ENCODE measurements at places on chromosomes 3 and 15.

- no peak for DNase-seq
Measured at GRCh38 chr3:37219266-37219665, 44.9 kb upstream of the LRRFIP2 start.

DNA sequence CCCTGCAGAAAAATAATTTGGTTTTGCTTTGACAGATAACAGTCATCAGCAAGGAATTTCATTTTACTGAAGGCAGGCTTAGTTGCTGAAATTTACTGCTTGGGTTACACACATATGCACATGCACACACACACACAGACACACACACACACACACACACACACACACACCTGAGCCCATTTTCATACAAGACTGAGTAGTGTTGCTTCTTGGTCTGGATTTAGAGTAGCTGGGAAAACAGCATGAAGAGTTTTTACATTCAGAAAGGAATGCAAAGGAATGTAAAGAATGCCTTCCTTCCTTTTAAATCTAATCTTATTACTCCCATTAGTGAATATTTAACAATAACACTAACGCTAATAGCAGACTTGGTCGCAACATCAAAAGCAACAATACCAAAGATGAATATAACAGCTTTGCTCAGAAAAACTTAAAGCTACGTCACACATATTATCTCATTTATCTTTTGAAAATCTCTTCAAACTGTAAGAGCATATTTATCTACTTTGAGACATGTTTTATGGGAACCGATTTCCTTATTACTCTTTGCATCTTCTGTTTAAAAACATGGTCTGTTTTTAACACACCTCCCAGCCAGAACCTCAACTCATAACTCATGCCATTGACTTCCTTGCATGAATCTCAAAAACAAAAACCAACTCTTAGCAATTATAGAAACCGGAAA is 32.5 kb downstream of the RFTN1 start:
- no peak for DNase-seq

DNA sequence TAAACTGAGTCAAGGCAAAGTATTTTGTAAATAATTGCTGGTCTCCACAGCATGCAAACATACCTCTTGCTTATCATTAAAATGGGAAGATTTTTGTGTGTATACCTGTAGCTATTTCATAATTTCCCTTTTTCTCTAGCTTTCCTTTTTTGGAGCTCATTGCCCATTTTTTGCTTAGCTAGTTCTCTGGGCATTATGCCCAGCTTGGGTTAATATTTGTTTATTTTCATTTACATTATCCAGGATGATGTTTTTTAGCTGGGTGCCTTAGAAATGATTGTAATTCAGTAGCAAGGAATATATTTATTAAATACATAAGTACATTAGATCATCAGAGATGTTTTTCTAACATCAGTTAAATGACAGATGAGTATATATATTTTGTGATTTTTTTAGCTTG is 1271.7 kb upstream of the GBE1 start:
- DNase-seq: no peak

- no peak for DNase-seq
Measured at GRCh38 chr3:23650371-23651140, 155.2 kb upstream of the UBE2E1 start.

DNA sequence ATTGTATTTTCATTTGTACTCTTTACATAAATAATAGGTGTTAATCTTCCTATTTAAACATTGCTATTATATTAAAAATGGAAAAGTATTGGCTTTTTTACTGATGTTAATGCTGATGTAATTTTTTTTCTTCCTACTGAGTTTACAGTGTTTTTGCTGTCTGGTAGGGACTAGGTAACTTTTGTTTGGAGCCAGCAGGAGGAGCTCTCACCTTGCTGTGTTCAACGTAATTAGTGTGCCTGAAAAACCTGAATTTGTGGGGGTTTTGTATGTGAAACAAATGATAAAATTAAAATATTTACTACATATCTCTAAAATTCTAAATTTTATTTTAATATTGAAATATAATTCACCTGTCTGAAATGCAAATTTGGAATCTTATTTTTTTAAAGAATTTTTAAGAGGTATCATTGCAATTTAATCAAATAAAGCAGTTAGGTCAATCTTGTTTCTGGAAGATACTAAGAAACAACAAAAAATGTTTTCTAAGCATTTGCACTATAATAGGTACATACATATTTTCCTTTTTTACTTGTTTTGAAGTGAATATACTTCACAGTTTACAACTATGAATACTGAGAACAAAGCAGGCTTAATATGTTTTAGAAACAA is 48.8 kb downstream of the EPHA6 start:
- DNase-seq: no peak

DNA sequence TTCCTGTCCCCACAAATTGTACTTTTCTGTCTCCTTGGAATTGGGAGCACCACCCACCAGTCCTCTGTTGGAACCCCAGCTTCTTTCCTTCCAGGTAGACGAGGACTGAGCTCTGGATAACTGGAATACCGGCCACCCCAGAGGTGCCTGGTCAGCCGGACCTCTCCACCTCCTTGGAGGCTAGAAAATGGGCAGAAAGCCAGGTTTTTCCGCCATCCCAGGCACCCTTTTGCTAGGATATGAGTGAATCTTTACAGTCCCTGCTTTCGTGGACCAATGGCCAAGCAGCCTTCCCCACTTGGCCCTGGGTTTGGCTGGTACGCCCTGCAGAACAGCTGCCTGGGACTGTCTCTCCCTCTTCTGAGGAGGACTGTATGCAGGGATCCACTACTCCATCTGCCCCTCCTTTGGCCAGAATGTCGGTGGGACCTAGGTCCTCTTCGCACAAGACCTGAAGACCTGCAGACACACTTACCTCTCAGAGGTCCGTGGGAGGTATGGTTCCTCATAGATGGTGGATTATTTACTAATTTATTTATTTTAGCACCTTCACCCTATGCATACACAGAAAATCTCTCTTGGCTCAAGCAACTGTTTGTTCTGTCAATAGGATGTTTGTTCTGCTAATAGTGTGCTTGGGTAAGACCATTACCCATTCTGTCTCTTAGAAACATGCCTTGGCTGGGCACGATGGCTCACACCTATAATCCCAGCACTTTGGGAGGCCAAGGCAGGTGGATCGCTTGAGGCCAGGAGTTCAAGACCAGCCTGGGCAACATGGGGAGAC is 8.6 kb upstream of the CHAC1 start:
- DNase-seq: no peak

GRCh38 chr3:13333236-13333897 is 86.8 kb downstream of the NUP210 start:
- no peak for DNase-seq

GRCh38 chr15:28897861-28898585 is 12.2 kb downstream of the APBA2 start:
- no peak for DNase-seq

GRCh38 chr15:92579931-92580470 is 75.6 kb downstream of the FAM174B start:
- no peak for DNase-seq

- no peak for DNase-seq
Measured at GRCh38 chr3:132615881-132616280, 18.8 kb downstream of the ACKR4 start.

GRCh38 chr3:25863011-25863415 is 73.1 kb downstream of the OXSM start:
- DNase-seq: no peak

DNA sequence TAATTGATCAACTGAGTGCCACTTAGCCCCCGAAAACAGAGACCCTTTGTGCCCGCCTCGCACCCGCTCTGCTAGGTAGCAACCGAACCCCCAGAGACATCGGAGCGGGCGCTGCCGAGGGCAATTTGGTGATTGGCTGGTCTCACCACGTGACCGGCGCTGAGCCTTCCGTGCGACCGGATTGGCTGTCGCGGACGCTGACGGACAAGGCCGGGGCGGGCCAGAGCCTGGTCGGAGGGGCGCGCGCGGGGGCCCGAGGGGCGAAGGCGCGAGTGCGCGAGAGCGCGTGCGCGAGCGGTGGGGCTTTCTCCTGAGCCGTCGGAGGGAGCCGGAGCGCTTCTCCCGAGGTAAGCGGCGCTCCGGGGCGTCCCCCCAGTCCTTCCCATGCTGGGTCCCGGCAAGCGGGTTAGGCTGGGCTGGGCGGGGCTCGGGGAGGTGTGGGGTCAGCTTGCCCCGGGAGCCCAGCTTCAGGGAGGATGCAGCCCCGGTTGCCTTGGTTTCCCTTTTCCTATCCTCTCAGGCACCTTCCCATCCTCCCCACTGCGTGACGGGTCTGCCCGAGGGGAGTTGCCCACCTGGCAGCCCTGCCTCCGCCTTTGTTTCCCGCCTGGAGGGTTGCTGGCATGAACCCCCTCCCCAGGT is at the start of gene TMEM108:
Gene TMEM108 (plus strand): TSS at position 303 of the 642 bp plus-strand sequence.
- no peak for DNase-seq

GRCh38 chr3:38029400-38030125 is at the start of gene PLCD1:
PLCD1 (minus strand) TSS chr3:38029642; CDS start chr3:38029539, 103 bp downstream.
- no peak for DNase-seq

GRCh38 chr15:62491642-62492041 is 326.6 kb upstream of the C2CD4B start:
- DNase-seq: no peak

- no peak for DNase-seq
Measured at GRCh38 chr15:39365161-39365560, 215.7 kb upstream of the THBS1 start.

DNA sequence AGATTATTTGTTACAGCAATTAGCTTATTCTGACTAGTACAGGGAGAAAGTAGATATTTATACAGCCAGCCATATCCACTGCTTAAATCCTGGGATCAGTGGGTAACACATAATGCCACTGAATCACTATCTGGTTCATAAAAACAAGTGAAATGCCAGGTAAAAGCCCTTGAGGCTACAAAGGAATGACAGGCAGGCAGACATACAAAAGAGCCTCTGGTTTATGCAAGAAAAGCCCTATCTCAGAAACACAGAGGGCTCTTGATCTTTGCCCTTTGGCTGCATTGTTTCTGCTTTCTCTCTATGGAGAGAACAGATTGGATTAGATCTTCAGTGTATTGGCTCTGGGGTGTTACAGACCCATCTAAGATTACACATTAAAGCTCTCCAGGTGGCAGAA is 115.4 kb upstream of the GADL1 start:
- no peak for DNase-seq

DNA sequence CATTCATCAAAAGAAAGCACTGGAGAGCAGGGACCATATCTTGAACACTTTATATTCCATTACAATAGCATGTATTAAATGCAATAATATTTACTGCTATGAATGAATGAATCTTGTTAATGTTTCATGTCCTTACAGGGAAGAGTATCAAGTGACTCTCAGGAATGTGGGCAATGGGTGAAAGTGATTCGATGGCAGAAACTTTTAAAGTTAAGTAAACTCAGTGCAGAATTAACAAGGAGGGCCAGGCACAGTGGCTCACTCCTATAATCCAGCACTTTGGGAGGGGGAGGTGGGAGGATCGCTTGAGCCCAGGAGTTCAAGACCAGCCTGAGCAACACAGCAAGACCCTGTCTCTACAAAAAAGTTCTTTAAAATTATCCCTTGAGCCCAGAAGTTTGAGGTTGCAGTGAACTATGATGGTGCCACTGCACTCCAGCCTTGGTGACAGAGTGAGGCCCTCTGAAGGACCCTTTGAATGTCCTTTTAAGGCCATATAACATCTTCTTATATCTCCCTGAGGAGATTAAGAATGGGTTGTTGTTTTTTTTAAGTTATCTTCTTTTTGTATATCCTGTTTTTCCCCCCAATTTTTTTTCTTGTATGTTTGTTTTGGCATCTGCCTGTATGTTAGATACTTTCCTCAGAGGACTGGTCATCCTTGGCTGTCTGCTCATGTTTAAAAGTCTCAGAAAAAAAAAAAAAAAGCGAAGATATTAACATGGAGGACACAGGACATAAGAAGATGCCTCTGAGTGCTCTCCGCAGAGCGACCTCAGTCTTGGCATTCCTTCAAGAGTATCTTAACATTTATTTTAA is 9.6 kb upstream of the FSIP1 start:
- no peak for DNase-seq

- DNase-seq: no peak
Measured at GRCh38 chr15:93291380-93291779, 202.4 kb upstream of the RGMA start.
